CD4-positive, CD25-positive, alpha-beta regulatory T cell (primary cell): ENCODE measurements at places on chromosomes 5 and 9.

GRCh38 chr9:127912296-127912695 lies 4.5 kb downstream of the ST6GALNAC4 start:
- H3K36me3 ChIP-seq: peaks cover 7% of the 10 kb centered on the region
- H3K27ac ChIP-seq: peak overlapping the region; percentile 73
- no peak overlapping the region for H3K4me3 ChIP-seq
- DNase-seq: no peak
- H3K4me1 ChIP-seq: peaks cover 58% of the 10 kb centered on the region
- no peaks in the 10 kb centered on the region for H3K27me3 ChIP-seq

- H3K4me3 ChIP-seq: no peak overlapping the region
- H3K36me3 ChIP-seq: peaks cover 14% of the 10 kb centered on the region
- no peaks in the 10 kb centered on the region for H3K4me1 ChIP-seq
Observed at GRCh38 chr9:96495341-96495740, 45.4 kb downstream of the HABP4 start.

GRCh38 chr5:137659209-137659608 lies 76.7 kb downstream of the KLHL3 start:
- peaks cover 16% of the 10 kb centered on the region for H3K36me3 ChIP-seq
- no peaks in the 10 kb centered on the region for H3K27me3 ChIP-seq
- no peak for DNase-seq
- no peak overlapping the region for H3K4me3 ChIP-seq
- H3K4me1 ChIP-seq: peaks cover 4% of the 10 kb centered on the region
- H3K27ac ChIP-seq: no peak overlapping the region

- DNase-seq: no peak
- H3K4me3 ChIP-seq: no peak overlapping the region
- H3K27me3 ChIP-seq: no peaks in the 10 kb centered on the region
- H3K27ac ChIP-seq: no peak overlapping the region
- H3K36me3 ChIP-seq: peaks cover 46% of the 10 kb centered on the region
Observed at GRCh38 chr9:132631280-132631679, 38.5 kb downstream of the DDX31 start.

DNA sequence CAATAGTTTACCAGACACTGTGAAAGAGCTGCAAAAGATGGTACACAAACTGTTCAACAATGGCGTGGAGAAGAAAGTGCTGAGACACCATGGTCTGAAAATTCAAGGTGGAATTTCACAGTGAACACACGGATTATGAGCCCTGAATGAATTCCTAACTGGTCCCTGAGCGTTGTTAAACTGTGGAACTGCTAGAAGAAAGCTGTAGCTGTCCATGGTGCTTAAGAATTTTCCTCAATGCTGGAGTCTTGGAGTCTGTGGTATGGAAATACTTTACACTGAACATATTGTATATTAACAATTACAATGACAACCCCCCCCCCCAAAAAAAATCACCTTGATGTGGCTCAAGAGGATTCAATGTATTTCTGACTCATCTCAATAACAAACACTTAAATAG lies 68.5 kb downstream of the SLC24A2 start:
- no peaks in the 10 kb centered on the region for H3K36me3 ChIP-seq
- no peak overlapping the region for H3K27ac ChIP-seq
- H3K4me1 ChIP-seq: no peaks in the 10 kb centered on the region
- H3K27me3 ChIP-seq: no peaks in the 10 kb centered on the region
- no peak for DNase-seq
- H3K4me3 ChIP-seq: no peak overlapping the region

- no peaks in the 10 kb centered on the region for H3K27me3 ChIP-seq
- H3K27ac ChIP-seq: no peak overlapping the region
- H3K4me3 ChIP-seq: no peak overlapping the region
- no peaks in the 10 kb centered on the region for H3K36me3 ChIP-seq
Observed at GRCh38 chr5:142806841-142807267, 36.7 kb downstream of the ARHGAP26 start.

DNA sequence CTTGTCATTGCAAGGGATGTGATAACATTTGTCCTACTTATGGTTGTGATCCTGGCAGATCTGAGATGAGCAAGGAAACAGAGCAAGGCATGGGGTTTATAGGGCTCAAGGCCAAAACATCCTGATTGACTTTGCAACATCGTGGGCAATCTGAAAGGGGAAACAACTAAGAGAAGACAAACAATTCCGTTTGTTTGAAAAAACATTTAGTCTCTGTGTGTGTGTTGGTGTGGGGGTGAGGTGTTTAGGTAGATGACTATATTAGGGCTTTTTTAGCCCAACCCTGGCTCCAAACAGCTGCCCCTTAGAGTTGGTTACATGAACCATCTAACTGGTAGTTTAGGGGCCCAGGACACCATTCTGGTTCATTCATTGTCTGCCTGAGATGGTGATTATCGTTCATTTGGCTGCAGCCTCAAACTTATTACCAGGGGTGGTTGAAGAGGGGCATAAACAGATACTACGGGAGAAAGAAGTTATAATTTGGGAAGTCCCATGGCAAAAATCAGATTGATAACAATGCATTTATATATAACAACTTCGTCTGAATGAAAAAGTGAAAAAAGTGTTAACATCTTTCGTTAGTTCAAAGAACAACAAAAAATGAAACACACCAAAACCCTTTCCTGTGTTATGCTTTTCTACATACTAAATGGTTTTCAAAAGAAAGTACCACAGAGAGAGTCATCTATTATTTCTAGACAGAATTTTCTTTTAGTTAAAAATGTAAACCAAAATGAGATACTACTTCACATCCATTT lies 5.7 kb downstream of the FYB1 start:
- H3K4me1 ChIP-seq: peaks cover 94% of the 10 kb centered on the region
- no peaks in the 10 kb centered on the region for H3K27me3 ChIP-seq
- H3K27ac ChIP-seq: peak overlapping the region; percentile 84
- peak overlapping the region; percentile 74 for H3K4me3 ChIP-seq
- no peak for DNase-seq

GRCh38 chr5:2142456-2142954 lies 259.8 kb upstream of the IRX4 start:
- H3K27ac ChIP-seq: no peak overlapping the region
- no peak for DNase-seq
- H3K4me1 ChIP-seq: no peaks in the 10 kb centered on the region
- H3K4me3 ChIP-seq: no peak overlapping the region

DNA sequence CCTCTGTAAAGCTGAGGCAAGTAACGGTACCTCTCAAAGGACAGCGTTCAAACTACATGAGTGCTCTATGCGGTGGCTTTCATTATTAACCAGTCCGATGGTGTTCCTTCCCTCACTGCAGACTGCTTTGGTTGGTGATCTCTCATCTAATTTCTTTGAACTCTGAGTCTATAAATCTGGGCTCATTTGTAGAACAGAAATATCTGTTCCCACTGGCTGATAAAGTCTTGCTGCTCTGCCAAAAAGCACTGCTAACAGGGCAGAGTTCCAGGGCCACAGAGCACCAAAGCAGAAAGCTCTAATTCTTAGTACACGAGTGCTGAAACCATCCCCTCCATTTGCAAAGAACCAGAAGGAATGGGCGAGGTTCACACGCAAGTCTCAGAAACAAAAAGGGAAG lies 81.9 kb downstream of the MED27 start:
- no peaks in the 10 kb centered on the region for H3K27me3 ChIP-seq
- no peak overlapping the region for H3K27ac ChIP-seq
- no peak overlapping the region for H3K4me3 ChIP-seq
- H3K36me3 ChIP-seq: peaks cover 10% of the 10 kb centered on the region
- H3K4me1 ChIP-seq: peaks cover 4% of the 10 kb centered on the region

GRCh38 chr5:134020188-134020587 lies 15.4 kb upstream of the VDAC1 start:
- no peak overlapping the region for H3K27ac ChIP-seq
- no peaks in the 10 kb centered on the region for H3K4me1 ChIP-seq
- DNase-seq: no peak
